HuH-7.5 (cell line): ENCODE measurements at places on chromosomes 12 and 14.
A peak's percentile ranks its signal among the peaks of the same experiment; 100 is the strongest.

GRCh38 chr12:42698213-42698612 lies 108.7 kb upstream of the PRICKLE1 start:
- DNase-seq: no peak

- DNase-seq: no peak
These were observed 75.6 kb downstream of the NTF3 start for GRCh38 chr12:5507401-5507935.

- no peak for DNase-seq
These were observed 84.2 kb upstream of the FICD start for GRCh38 chr12:108430926-108431325.

DNA sequence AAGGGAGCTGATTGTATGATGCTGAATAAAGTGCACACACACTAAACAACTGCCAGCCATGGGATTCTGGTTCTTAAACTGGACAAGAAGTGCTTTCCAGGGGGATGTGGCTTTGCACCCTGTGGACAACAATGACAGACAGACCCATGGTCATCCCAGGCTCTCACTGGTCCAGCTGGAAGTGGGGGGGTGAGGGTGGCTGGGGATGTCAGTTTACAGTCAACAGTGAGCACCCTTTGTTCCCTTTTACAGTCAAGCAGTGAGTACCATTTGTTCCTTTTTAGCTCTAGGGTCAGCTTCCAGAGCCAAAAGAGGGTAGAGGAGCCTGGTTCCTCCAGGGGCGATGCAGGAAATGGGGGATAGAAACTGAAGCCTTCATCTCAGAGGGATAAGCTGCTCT lies 100.7 kb downstream of the SMOC1 start:
- no peak for DNase-seq

- DNase-seq: no peak
These were observed 14.6 kb upstream of the RILPL1 start for GRCh38 chr12:123548107-123548506.

DNA sequence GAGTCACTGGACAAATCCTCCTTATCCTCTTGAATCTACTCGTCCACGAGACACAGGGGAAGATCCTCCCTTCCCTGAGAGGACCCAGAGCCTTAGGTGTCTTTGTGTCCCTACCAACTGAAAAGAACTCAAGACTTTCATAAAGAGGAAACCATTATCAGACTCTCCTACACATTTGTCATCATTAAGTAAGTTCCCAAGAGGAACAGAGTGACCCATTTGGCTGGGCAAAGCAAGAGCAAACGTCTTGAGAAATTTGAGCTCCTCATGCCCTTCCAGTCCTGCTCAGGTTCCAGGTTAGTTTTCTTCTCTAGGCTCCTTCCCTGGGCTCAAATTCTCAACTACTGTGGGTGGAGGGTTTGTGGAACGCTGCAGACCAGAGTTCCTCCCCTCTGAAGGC lies 5.7 kb downstream of the MLF2 start:
- no peak for DNase-seq

- no peak for DNase-seq
These were observed 10.6 kb downstream of the FNTB start for GRCh38 chr14:64997108-64997794.

DNA sequence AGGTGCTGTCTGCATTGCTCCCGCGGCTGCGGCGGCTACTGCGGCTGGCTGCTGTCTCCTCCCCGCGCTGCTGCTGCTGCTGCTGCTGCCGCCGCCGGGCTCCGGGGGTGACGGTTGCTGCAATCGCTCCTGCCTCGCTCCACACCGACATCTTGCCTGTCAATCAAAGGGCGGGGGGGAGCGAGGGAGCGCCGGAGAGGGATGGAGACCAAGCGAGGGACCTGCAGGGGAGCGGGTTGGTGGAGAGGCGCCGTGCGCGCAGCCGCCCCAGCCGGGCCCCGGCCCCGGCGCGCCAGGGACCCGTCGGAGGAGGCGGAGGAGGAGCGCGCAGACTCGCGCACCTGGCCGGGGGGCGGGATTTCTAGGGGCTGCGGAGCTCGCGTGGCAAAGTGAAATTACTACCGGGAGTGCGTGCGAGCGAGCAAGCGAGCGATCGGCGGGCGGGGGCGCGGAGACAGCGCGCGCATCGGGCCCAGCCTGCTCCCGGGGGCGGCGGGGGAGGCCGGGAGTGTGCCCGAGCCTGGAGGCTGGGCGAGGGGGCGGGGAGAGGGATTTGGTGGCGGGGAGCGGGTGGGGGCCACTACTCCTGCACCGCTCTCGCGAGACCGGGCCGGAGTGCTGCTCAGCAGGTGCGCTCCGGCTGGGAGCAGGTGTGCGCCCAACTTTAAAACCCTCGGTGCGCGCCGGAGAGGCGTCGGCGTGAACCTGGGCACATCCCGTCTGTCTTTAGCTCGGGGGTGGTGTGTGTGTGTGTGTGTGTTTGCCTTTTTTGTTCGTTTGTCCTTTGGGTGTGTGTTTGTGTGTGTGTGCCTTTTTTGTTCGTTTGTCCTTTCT lies at the start of gene KSR2:
Gene KSR2, minus strand, starts transcription at position 165 of the 834 bp plus-strand sequence. CDS start 735 bp downstream, outside the sequence.
- peak; percentile 51 for DNase-seq

DNA sequence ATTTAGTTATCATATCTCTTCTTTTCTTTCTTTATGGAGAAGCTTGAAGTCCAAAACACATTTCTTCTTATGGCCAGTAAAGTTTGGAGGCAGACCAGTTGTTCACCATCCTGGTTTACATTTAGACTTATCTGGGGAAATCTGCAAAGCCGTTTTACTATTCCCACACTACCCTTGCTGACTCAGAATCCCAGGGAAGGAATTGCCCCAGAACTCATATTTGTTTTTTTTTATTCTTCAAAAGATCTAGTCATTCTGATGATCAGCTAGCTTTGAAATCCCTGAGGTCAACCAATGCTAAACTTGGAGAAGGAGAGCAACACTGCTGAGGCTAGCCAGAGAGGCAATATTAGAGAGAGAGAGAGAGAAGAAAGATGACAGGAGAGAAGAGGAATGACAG lies 12.3 kb upstream of the LMO3 start:
- no peak for DNase-seq

- DNase-seq: peak; percentile 8
These were observed 88.4 kb downstream of the PCNX1 start for GRCh38 chr14:70995671-70996070.

GRCh38 chr12:91138337-91138920 lies 27.1 kb upstream of the LUM start:
- DNase-seq: no peak

DNA sequence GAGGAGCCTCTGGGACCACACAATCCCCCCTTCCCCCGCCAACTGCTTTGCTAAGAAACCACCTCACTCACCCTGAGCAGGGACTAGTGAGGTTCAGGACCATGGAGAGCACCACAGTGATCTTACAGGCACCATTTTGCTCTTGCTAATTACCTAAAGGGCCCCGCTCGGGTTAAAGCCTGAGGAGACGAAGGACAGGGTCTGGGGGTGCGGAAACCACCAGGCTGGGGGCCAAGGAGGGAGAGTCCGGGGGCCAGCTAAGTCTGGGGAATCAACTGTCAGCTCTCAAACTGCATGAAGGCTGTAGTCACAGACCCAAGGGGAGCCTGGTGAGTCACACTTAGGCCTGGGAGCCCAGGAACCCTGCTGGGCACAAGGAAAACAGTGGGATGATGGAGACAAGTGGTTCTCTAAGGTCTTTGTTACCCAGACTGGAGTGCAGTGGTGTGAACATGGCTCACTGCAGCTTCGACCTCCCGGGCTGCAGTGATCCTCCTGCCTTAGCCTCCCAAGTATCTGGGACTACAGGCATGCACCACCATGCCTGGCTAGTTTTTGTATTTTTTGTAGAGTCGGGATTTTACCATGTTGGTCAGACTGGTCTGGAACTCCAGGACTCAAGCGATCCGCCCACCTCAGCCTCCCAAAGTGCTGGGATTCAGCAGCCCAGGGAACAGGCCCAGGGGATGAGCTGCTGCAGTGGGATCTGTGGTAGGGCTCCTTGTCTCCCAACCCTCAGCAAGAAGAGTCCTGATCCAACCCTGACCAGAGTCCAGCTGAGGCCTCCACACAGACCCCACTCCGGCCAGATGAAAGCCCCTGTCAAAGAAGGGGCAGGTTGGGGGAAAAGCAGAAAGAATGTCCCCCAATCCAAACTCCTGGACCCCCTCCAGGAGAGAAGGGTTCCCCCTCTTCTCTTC lies 98.8 kb downstream of the CALM1 start:
- peak; percentile 76 for DNase-seq
